GM23248 (cell line): ENCODE measurements at places on chromosomes 1 and 21. TPM values are rescaled to one million over a fixed set of nuclear protein-coding genes. Genes with fewer than 3 reads are reported as not detected.
A peak's percentile ranks its signal among the peaks of the same experiment; 100 is the strongest.

GRCh38 chr1:84159533-84160240, 15.6 kb downstream of the PRKACB start:
- H3K4me1 ChIP-seq, result peaks cover 16% of the 10 kb centered on the region
- no peaks in the 10 kb centered on the region for H3K36me3 ChIP-seq

- no peaks in the 10 kb centered on the region for H3K4me1 ChIP-seq
- DNase-seq, result peak; percentile 77
- H3K4me3 ChIP-seq, result no peak overlapping the region
- no peaks in the 10 kb centered on the region for H3K27me3 ChIP-seq
These were observed 7.2 kb upstream of the FBXO28 start for GRCh38 chr1:224106568-224107281.

Gene S100B
- not detected in 2 replicates for total RNA-seq

Gene HSD11B1
- 0.54 TPM in 1 of 2 replicates, not detected in the other for total RNA-seq

Gene ZRANB2
- total RNA-seq, result 29.3 and 33.8 TPM in 2 replicates

Gene KIAA1614
- 8.6 and 11.7 TPM in 2 replicates for total RNA-seq

Gene ZNF695
- 0.51 and 1.2 TPM in 2 replicates for total RNA-seq

- DNase-seq, result no peak
- no peaks in the 10 kb centered on the region for H3K27me3 ChIP-seq
- no peak overlapping the region for H3K4me3 ChIP-seq
- no peak overlapping the region for H3K27ac ChIP-seq
- H3K4me1 ChIP-seq, result no peaks in the 10 kb centered on the region
These were observed 198.0 kb downstream of the HUNK start for GRCh38 chr21:32070676-32071330.

Gene OLFML3
- total RNA-seq, result 156 and 168 TPM in 2 replicates

Gene SASS6
- 2.3 and 7.6 TPM in 2 replicates for total RNA-seq

DNA sequence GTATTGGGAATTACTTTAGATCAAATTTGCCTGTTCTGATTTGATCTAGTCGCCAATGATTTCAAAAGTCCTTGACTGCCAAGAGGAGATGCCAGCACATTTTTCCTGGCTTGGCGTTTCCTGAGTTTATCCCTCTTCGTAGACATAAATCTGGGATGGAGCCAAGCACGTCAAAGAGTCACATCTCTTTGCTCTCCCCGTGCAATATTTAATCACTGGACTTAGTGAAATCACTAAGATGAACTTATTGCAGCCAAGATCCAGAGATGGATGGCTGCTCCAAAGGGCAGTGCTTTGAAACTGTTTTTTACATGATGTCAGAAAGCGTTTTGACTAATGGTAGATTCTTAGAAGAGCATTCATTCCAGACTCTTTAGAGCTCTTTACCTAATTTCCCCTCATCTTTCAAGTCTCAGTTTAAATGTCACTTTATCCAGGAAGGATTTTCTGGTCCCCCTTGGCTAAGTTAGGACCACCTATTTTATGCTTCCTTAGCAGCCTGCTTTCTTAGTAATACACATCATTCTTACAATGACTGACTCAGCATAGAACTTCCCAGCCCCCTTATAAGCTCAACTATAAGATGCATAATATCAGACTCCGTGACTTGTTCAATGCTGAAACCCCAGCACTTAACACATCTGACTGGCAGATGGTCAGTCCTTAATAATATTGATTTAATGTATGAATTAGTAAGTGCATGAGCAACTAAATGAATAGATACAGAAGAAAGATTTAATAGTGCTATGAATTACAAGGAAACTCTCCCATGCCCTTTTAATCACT, 94.4 kb upstream of the GREM2 start:
- no peaks in the 10 kb centered on the region for H3K27me3 ChIP-seq
- peaks cover 35% of the 10 kb centered on the region for H3K4me1 ChIP-seq
- H3K4me3 ChIP-seq, result peak overlapping the region; percentile 46
- peak; percentile 78 for DNase-seq
- peak overlapping the region; percentile 53 for H3K27ac ChIP-seq

- H3K27me3 ChIP-seq, result peaks cover 15% of the 10 kb centered on the region
- H3K4me1 ChIP-seq, result peaks cover 7% of the 10 kb centered on the region; the same call in 1 of the 2 replicates
- no peak for DNase-seq
- no peak overlapping the region for H3K27ac ChIP-seq
These were observed 37.0 kb downstream of the MATN1 start for GRCh38 chr1:30686236-30686935.

Gene CD5L
- not detected in 2 replicates for total RNA-seq
